ENCODE measurements at places on chromosomes 7 and 10.

DNA sequence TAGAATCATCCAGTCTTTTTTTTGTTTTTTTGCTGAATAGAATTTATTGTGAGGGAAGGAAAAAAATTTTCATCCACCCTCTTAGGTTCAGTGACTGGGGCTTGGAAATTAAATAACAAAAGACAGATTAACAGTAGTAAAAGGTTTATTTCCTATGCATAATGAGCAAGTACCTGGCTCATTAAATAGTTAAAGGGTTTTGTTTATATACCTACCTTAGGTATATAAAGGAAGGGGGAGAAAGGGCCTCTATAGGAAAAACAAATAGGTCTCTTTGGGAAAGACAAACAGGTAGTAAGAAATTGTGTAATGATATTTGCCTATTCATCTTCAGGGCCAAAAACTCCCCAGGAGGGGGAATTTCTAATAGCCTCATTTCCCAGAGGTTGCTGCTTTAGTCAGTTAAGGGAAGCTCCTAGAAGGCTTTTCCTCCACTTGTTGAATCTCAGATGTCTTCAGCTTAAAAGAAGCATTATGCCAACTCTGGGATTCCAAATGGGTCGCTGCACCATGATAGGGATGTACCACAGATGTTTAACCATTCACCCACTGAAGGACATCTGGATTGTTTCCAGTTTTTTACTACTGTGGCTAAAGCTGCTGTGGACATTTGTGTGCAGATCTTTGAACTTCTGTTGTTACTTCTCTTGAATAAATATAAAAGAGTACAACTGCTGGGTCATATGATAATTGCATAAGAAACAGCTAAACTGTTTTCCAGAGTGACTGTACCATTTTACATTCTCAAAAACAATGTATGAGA is 11.3 kb downstream of the ACADSB start:
- no peak for DNase-seq

DNA sequence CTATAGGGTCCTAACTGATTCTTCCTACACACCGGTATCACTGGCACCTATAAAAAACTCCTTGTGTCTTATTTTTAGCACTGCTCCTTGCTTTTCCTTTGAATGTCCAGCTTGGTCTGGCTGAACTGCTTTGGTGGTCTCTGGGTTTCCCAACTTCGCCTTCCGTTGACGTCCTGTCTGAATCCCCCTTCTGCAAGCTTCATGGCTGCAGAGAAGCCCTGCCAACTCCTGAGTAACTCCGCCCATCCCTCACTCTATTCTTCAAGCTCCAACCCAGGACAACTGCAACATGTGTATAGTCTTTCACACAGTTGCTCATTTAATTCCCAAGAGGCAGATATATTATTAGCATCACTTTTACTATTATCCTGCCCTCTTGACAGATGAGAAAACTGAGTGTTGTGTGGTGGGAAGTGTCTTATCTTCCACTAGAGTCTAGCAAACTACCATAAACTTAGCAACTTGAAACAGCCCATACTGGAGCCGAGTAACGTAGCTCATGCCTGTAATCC is 40.9 kb downstream of the MTURN start:
- DNase-seq: no peak

- no peak for DNase-seq
Measured at GRCh38 chr10:79038104-79038840, 30.5 kb upstream of the ZMIZ1 start.

DNA sequence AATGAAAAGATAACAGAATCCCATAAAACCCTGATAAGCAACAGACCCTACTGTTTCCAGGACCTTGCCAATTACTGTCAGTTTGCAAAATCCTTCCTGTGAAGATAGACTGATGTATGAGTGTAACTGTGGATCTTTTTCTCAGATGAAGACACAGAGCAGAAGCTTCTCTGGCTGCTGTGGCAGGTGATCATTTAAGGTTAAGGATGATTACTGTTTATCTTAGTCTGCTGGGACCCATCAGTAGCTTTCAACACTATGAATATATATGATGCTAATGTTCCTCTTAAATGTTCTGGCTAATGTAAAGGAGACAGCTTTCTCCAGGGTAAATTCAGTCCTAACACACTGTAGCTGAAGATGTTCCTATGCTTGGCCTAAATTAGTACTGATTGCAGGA is 56.0 kb upstream of the CTTNBP2 start:
- no peak for DNase-seq

- DNase-seq: no peak
Measured at GRCh38 chr7:107506674-107507339, 37.0 kb downstream of the GPR22 start.

DNA sequence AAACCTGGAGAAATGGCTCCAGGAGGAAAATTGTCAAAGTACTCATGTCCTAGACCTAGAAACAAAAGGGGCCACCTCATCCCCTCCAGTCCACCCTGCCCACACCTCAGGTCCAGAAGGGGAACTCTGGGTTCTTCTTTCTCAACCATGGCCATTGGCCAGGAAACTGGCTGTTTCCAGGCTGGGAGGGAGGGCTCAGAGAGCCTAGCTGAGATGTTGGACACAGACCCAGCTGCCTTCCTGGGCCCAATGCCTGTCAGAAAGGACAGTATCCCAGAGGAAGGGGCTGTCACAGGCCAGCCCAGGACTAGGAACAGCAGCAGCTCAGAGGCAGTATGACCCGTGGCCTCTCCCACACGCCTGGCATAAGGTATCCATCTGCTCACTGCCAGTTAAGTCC is 9.6 kb downstream of the GRID1 start:
- DNase-seq: no peak

DNA sequence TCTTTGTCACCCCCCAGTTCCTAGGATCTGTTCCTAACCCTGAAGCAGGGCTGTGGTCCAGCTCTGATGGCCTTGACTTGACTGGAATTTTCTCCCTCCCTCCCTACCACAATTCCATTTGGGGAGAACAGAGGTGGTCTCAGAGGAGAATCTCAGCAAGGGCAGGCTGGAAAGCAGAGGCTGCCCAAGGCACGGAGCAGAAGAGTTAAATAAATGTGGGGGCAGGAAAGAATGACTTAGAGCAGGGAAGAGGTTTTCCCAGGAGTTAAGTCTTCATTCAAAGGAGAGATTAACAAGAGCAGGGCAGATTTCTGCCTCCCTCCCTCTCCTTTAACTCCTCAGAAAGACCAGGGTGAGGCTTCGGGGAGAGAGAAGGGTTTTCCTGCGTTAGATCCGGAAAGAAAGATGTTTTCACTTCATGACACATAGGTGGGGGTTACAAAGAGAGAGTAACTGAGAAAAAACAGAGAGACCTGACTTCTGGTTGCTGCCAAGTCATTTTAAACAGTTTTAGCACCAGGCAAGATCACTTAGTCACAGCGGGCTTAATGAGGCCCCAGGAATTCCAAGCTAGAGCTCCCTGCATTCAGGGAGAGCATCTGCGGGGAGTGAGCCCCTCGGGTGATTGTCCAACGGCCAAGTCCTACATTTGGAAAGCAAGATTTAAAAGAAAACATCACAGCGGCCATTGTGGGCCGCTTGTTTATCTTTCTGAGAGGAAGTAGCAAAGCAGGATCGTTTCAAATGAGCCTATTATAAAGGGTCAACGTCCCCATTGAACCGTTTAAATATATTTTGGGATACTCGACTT is 78.7 kb downstream of the ARHGAP22 start:
- DNase-seq: no peak

DNA sequence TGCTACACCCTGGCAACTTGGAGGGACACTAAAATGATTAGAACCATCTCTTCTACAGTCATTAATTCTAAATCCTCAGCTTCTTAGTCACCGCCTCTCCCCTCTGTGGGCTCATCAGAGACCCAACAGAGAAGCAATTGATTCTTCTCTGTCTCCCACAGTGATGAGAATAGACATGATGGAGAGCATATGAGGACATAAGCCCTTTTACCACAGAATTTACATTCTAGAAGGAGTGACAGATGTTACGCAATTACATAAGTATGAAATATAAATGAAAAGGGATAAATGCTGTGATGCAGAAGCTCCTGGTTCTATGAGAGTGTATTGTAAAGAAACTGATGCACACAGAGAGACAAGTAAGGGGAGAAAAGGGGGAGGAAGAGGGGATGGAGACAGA is 18.1 kb upstream of the ABCB5 start:
- DNase-seq: no peak

- DNase-seq: no peak
Measured at GRCh38 chr10:1403508-1404322, 333.6 kb downstream of the ADARB2 start.

DNA sequence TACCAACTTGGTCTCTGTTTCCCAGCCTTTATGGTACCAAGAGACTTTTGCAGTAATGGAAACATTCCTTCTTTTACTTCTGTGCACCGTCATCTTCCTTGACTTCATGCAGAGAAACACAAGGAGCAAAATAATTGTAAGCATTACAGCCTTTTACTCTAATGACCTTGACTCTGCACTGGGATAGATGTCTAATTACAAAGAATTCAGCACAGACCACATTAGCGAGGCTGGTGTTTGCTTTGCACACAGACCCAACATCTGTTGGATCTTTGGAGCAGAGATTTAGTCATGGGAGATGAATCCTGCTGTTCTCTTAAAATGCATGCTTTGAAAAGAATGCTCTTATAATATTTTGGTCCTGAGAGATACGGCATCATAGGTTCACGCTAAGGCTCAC is 261.6 kb downstream of the TWIST1 start:
- no peak for DNase-seq

DNA sequence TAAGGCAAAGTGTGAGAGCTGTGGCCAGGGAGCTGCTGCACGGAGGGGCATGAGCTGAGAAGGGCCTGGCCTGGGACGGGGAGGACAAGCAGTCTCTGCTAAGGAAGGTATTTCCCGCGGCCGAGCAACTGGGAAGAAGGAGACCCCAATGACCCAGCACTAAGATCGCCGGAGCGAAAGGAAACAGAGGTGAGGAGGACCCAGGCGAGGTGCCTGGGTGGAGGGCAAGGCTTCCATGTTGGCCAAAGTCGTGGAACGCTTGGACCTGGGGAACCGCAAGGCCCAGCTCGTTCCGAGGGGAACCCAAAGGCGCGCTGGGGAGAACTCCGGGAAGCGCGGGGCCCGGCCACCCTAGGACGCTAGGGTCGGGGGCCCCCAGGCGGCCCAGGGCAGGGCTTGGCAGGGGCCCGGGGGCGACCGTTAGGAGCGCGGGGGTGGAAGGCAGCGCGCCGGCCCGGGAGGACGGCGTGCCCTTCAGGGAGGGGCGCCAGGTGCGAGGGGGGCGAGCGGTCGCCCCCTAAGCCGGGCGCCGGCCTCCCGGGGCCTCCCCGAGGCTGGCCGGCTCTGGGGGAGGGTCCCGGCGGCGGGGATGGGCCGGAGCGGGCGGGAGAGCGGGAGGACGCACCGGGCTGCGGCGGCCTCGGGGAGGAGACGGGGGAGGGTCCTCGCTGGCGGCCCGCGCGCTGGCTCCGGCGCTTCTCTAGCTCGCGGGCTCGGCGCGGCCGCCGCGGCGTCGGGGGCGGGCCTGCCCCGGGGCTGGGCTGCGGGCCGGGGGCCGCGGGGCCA is 545 bp downstream of the GIGYF1 start:
- DNase-seq: no peak

DNA sequence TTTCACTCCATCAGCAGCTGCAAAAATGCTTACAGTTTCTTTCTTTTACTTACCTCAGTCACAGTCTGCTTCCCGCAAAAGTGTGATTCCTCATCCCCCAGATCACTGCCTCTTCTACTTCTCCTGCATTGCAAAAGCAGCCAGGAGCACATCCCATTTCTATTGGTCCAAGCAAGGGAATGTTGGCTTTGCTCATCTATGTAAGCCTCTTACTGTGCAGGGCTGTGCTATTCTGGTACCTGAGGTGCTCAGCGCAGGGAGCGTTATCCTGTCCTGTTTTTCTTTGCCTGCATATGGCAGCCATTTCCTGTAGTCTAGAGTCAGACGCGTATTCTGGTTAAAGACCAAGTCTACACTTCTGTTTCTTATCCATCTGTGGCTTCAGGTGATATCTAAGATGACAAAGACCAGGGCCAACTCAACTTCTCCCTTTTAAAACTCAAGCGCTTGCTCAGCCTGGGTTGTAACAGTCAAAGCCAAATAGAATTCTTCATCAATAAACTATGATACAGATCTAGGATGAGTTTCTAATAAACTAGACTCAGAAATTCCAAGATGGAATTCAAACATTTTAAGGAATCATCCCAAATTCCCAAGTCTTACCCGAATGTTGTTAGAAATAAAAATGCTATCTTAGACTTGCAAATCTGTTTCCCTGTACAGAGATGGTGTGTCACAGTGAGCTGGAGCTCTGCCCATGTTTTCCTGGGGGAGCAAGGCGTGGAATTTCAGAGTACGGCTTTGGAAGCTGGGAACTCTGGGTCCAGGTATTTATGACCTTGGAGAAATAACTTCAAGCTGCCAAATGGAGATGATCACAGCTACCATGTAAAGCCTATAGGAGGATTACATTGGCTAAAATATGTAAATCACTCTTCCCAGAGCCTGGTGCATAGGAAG is 6.1 kb upstream of the RBM17 start:
- DNase-seq: no peak

- no peak for DNase-seq
Measured at GRCh38 chr10:68501691-68502090, 25.6 kb downstream of the SLC25A16 start.

- DNase-seq: no peak
Measured at GRCh38 chr7:28550580-28551186, 138.4 kb downstream of the CREB5 start.

DNA sequence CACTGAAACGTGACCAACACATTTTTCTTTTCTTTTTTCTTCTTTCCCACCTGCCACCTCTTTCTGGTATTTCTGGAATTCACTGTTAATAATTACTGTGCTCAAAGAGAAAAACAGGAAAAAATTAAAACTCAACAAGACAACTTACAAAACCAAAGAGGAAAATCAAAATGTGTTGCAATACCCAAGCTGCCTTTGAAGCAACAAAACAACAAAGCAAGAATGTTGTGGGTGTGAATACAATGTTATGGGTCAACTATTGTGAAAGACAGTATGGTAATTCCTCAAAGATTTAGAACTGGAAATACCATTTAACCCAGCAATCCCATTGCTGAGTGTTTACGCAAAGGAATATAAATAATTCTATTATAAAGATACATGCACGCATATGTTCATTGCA is 415.1 kb downstream of the GFRA1 start:
- no peak for DNase-seq

DNA sequence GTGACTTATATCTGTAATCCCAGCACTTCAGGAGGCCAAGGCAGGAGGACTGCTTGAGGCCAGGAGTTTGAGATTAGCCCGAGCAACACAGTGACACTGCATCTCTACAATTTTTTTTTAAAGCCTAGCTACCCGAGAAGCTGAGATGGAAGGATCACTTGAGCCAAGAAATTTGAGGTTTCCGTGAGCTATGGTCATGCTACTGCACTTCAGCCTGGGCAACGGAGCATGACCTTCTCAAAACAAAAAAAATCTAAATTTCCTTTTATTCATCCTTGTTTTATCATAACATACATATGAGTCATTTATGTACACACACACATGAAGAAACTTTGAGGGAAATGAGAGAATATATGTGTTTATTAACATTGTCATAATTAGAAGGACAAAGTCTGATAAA is 277.5 kb upstream of the MAGI2 start:
- no peak for DNase-seq

- no peak for DNase-seq
Measured at GRCh38 chr7:154686305-154686704, 316.6 kb downstream of the PAXIP1 start.
